ENCODE measurements at places on chromosomes 4 and X.

- DNase-seq = no peak
Observed at GRCh38 chr4:111630705-111631104, 514.5 kb upstream of the FAM241A start.

DNA sequence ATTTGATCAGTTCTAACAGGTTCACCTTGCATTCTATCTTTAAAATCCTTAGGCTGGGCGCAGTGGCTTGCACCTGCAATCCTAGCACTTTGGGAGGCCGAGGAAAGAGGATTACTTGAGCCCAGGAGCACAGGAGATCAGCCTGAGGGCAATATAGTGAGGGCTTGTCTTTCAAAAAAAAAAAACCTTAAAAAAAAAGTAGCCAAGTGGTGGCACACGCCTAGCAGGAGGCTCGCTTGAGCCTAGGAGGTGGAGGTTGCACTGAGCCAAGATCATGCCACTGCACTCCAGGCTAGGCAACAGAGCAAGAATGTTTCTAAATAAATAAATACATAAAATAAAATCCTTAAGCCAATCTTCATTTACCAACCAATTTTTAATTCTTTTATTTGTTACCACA lies 75.6 kb downstream of the PRSS12 start:
- DNase-seq = no peak

GRCh38 chr4:21470535-21470934 lies 478.0 kb downstream of the KCNIP4 start:
- DNase-seq = no peak

DNA sequence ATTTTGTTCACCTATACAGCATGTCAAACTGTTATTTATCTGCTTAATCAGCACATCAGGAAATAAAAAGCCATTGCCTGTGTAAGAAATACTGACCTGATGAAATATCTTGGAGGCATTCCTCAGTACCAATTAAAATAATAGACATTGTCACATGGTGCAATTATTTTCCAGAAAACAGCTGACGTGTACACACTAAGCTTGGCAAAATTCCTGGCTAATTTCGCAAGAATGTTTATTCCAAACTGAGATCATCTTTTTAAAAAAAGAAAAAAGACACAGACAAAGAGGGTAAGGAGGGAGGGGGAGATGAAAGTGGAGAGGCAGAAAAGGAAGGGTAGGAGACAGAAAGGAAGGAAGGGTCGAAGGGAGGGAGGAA lies 61.9 kb upstream of the NFKB1 start:
- no peak for DNase-seq

- no peak for DNase-seq
Observed at GRCh38 chr4:40990899-40991265, 223.5 kb downstream of the APBB2 start.

DNA sequence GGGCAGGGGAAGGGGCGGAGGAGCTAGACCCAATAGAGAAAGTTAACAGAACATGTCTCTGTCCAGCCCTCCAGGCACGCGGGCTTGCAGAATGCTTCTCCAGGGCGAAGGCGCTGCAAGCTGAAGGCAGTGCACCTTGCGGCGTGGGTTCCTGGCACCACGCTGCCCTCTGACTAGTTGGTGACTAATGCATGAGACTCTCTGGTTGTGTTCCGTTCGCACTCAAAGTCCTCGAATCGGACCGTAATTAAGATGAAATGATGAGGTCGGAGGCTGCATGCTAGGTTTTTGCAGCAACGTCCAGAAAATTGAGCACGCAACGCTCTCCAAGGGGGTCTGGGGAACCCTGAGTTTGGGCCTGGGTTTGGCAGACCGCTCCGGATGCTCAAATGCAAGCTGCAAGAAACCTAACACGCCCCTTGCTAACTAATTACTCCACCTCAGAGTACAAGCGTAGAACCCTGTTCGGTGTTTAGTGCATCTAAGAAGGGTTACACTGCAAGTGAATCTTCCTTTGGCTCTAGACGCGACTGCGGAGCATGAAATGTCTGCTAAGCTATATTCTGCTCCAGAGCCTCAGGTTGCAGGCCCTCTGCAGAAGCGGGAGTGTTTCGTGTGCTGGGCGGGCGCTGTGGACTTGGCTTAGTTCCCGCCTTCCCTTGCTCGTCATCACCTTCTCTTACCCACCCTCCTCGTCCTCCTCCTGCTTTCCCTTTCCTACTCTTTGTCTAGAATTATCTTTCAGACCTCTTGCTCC lies 57.1 kb upstream of the NKAP start:
- no peak for DNase-seq

DNA sequence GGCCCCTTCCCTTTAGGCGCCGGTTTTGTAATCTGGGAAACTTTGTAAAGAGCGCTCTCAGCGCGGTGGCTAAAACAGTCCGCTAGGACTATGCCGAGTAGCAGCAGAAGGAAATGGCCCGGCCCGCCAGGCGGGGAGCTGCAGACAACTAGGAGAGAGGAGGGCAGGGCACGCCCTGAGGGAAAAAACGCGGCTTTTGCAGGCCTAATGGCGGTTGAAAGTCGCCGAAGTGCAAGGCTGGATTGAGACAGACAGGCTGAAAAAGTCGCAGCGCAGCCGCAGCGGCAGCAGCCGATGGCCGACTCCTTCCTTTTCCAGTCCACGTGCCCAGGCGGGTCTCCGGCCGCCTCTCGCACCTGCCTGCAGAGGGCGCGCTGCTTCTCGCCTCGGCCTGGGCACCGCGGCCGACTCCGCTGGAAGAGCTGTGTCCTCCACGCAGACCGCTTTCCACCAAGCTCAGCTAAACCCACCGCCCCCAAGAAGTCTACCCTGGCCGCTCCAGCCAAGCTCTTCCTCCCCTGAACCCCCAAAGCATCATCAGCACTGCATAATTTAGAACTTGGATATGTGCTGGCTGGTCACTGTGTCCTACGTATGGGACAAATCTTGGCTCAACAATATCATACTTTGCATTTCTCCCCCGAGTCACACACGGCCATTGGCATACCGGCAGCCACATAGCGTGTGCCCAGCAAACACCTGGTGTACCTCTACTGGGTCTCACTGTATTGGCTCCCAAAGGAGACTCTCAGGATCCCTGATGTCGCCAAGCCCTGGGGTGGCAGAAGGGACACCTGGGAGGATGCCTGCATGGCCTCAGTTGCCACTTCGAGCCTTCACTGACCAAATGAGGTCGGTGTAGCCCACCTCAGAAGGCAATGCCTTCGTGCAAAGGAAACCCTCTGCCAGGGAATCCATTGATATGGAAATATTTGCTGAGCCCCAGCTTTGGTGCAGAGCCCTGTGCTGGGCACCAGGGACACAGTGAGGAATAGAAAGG lies 14.5 kb downstream of the SLC25A5 start:
- DNase-seq = no peak

- DNase-seq = no peak
Observed at GRCh38 chr4:47104986-47105385, 73.6 kb downstream of the GABRB1 start.

- no peak for DNase-seq
Observed at GRCh38 chr4:180219080-180219479, 2024.1 kb upstream of the TENM3 start.

GRCh38 chrX:16222151-16222550 lies 54.9 kb downstream of the MAGEB17 start:
- no peak for DNase-seq

DNA sequence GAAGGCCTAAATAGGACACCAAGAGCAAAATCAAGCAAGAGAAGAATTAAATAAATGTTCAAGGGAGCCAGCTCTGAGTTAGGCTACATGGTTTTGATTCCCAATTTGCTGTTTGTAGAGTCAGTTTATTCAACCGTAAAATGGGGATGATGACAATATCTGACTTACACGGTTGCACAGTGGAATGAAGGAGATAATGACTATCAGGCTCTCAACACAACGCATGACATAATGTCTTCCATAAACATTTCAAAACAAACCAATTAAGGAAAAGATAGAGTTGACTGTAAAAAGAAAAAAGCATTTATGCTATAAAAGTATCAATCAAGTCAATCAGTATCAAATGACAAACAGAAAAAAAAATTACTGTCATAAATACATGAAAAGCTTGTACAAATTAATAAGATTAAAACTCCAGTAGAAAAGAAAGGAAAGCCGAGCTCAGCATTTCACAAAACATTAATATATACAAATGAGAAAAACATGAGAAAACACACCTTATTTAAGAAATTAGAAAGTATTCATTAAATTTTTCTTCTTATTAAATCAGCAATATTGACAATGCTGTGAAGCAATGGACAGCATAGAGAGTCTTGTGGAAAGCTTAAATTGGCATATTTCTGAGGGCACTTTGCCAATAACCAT lies 179.0 kb downstream of the SCFD2 start:
- no peak for DNase-seq

- DNase-seq = no peak
Observed at GRCh38 chr4:2436301-2436700, 17.5 kb downstream of the CFAP99 start.

DNA sequence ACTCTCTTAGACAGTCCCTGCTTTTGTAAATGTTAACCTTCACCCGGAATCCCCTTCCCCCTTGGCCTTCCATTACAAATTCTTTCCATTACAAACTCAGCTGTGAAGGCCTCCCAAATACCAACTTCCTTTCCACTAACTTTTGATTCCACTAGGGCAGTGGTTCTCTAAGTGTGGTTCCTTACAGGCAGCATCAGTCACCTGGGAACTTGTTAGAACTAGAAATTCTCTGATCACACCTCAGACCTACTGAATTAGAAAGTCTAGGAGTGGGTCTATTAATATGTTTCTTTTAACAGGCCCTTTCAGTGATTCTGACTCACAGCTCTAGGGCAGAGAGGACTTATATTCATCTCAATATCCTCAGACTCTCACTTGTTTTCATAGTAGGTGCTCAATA lies 19.0 kb upstream of the MRPL1 start:
- DNase-seq = no peak

- DNase-seq = peak; percentile 32
Observed at GRCh38 chr4:78645853-78646757, 94.5 kb downstream of the ANXA3 start.

- DNase-seq = peak; percentile 16
Observed at GRCh38 chr4:5710961-5711478, at the start of gene EVC. Gene EVC, plus strand, starts transcription at chr4:5711201. Its CDS starts 180 bp downstream, at chr4:5711381.

- no peak for DNase-seq
Observed at GRCh38 chrX:32480019-32480418, 731.3 kb downstream of the DMD start.

DNA sequence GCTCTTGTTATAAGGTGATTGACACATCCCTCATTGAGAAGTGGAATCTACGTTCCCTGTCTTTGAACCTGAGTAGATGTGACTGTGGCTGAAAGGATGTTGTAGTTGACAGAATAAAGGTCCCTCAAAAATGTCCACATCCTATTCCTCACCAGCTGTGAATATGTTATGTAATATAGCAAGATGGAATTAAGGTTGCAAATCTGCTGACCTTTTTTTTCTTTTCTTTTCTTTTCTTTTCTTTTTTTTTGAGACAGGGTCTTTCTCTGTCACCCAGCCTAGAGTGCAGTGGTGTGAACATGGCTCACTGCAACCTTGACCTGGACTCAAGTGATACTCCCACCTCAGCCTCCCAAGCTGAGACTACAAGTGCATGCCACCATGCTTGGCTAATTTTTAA lies 7.2 kb upstream of the CCNG2 start:
- no peak for DNase-seq

- no peak for DNase-seq
Observed at GRCh38 chrX:66018585-66019309, 21.1 kb downstream of the VSIG4 start.

DNA sequence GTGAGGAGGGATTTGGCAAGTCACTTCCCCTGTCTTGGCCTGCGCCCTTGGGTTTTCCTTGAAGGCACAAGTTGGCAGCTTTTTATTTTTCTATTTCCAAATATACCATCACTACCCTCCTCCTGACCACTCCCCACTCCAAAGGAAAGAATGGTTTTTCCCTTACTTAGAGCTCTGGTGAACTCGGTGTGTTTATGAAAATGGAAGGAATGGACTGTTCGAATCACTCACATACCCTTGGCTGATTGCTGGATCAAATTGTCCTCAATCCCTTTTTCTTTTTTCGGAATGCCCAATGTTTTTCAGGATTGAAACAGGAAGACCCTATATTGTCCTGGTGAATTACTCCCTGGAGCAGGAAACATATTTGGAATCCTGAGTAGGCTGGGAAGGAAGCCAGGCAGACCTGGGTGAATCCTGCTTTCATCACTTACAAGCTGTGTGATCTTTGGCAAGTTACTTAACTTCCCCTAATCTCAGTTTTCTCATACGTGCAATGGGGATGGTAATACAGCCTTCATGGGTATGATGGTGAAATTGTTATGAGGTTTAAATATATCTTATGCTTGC lies 70.7 kb downstream of the RTL5 start:
- DNase-seq = no peak

GRCh38 chrX:148417934-148418333 lies 82.5 kb upstream of the AFF2 start:
- DNase-seq = no peak

DNA sequence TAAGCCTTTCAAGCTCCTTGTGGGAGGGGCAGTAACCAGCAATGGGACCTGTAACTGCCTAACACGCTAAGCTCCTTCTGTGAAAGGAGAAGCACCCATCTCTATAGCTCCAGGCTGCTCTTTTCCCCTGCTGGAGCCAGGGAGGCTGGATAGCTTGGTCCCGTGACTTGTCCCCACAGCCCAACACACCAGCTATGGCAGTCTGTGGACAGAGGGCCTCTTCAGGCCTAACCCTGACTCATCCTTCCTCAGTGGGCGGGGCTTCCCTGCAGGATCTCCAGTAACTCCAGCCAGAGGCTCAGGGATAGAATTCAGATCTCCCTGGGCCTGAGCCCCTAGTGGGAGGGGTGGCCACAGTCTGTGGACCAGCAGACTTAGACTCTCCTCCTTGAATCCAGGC lies 1290.1 kb downstream of the PCDH7 start:
- no peak for DNase-seq

DNA sequence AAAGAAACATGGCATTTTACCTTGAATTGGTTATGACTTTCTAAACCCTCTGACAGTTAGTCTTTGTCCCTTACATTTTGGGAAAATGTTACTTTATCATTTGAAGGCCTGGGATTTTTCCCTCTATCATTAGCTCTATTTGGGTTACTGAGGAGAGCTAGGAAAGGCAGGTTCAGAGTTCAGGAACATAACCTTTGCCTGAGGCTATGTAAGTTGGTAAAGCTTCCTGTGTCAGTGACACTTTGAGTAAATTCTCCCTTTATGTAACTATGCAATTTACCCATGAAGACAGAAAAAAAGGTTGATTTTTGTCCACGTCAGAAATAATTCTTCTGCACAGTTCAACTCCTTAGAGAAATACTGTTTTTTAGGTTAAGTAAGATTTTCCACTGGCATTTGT lies 171.8 kb upstream of the NRK start:
- DNase-seq = no peak

DNA sequence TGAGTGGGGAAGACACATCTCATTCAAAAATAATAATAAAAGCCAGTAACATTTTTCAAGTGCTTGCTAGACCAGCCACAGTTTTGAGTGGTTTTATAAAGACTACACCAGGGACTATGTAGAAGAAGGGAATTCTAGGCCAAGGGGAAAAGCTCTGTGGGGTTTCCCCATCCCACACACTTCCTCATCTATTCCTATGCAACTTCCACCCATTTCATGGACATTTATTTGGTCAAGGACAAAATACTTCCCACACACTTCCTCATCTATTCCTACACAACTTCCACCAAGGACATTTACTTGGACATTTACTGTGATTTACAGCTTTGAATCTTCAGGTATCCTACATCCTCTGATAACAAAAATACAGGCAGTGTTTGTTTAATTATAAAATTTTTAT lies 86.5 kb upstream of the KLF3 start:
- DNase-seq = no peak

- DNase-seq = no peak
Observed at GRCh38 chrX:316351-317325, 2.0 kb downstream of the GTPBP6 start.

All from nucleus accumbens (tissue), 56 donors.